ENCODE measurements at places on chromosomes 16 and 17.

GRCh38 chr17:56897646-56898424, 16.0 kb downstream of the TRIM25 start:
- no peak for DNase-seq

- DNase-seq: no peak
Observed at GRCh38 chr17:36130346-36130745, 26.7 kb downstream of the CCL4 start.

- no peak for DNase-seq
Observed at GRCh38 chr17:34673995-34674890, 94.9 kb downstream of the TMEM132E start.

DNA sequence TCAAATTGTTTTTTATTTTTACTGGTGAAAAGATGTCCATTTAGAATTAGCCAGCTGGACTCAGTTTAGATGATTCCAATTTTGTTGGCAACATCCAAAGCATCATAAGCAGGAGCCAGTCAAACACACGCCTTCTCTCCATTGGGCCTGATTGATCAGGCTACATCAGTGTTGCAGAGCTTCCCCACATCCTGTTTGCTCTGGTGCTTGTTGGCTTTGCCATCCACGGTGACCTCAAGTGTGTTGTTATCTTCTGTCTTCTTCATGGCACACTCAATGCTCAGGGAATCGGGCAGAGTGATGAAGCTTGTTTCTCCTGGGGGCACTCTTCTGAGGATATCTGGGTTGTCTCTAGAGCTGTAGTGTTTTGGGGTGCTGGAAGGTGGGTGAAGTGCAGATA, 6.3 kb upstream of the NETO2 start:
- peak; percentile 8 for DNase-seq
